ENCODE measurements at places on chromosomes 12 and 14.

GRCh38 chr12:88242939-88243338 is 100.8 kb downstream of the TMTC3 start:
- no peak for DNase-seq

GRCh38 chr12:117085318-117085947 is 13.8 kb downstream of the TESC start:
- no peak for DNase-seq

- DNase-seq = no peak
Observed at GRCh38 chr14:103641161-103641560, 12.2 kb downstream of the KLC1 start.

- no peak for DNase-seq
Observed at GRCh38 chr12:115988212-115988611, 289.3 kb downstream of the MED13L start.

- DNase-seq = no peak
Observed at GRCh38 chr12:47270782-47271664, 191.3 kb upstream of the AMIGO2 start.

DNA sequence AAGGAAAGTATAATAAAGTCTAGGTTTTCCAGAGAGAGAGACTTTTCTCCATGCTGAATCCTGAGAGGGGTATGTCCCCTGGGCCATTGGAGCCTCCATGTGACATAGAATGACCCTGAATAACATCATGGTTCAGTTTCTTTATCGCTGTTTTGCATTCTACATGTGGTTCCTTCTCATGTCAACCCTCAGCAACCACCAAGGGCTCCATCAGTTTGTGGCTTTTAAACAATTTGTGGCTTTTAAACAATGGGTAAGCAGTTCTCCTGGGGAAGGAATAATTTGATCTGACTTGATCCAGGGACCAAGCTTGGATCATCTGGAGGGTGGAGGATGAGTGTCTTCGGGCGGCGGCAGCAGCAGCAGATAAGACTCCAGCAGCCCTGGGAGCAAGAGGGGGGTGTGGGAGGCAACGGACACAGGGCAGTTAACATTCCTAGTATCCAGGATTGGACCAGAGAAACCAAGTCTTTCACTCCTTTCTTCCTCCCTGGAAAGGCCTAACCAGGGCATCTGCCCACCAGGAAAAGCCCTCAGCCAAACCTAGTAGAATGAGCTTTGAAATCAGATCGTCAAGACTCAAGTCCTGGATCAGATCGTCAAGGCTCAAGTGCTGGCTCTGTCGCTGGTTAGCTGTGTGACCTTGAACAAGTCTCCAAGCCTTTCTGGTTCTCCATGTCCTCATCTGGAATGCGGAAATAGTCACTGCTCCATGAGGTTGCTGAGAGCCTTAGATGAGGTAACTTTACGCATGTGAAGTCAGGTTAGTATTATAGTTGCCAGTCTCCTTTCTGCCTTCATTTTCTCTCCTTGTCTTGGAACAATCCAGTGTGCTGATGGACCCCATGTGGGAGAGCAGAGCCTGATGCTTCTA is 27.8 kb upstream of the FAM222A start:
- DNase-seq = no peak

- no peak for DNase-seq
Observed at GRCh38 chr12:83143950-83144349, 457.2 kb downstream of the TMTC2 start.

DNA sequence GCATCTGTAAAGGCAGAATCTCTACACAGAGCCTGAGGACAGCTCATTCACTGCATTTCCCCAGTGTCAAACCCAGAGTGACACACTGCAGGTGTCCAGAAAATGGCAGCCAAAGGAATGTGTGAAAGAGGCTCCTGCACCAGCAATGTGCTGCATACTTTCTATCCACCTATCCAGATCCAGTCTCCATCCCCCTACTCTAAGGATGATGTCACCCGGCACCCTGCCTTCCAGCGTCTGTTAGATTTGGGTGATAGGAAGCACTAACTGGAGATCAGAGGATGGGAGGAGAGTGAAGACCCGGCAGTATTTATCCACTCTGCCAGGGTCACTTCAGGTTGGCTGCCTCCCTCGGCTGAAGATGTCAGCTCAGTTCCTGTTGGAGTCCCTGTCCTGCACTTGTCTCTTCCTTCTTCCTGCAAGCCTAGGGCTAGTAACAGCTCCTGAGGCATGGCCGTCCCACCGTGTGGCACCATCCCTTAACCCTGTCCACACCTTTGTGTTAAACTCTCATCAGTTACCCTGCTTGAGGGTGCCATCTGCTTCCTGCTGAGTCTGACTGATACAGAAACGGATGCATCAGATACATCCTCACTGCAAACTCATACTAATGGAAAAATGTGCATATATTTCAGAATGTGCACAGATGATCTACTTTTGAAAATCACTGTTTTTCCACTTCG is 13.0 kb upstream of the GPR68 start:
- DNase-seq = no peak
